ENCODE measurements at places on chromosomes 16 and 17.

DNA sequence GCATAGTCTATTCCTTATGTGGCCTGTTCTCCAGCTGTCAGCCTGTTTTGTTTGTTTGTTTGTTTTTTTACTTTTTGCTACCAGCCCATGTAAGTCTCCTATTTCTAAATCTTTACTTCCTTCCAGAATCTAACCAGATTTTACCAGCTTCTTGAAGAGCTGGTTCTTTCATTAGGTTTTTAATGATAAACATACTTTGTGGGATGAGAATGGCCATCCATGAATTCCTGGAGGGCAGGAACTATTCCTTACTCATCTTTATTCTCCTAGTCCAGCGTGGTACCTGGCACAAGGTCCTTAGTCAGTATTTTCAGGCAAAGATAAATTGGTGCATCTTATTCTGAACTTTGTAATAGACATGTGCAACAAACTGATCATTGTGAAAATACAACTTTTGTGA lies 17.3 kb downstream of the RSPRY1 start:
- DNase-seq: no peak

DNA sequence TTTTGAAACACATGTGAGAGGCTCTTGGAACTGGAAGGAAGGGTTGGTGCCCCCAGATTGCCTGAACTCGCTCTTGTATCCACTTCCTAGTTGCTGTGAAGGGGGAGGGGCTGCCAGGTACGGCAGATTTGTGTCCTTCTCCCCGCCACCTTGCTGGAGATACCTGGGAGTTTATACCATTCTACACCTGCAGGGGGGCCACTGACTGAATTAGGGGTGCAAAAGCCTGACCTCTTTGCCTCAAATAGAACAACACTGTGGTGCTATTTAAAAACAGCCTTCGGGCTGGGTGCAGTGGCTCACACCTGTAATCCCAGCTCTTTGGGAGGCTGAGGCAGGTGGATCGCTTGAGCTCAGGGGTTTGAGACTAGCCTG lies 35.1 kb upstream of the IL34 start:
- no peak for DNase-seq

- DNase-seq: no peak
These were observed 35.5 kb downstream of the BRIP1 start for GRCh38 chr17:61827649-61828395.

DNA sequence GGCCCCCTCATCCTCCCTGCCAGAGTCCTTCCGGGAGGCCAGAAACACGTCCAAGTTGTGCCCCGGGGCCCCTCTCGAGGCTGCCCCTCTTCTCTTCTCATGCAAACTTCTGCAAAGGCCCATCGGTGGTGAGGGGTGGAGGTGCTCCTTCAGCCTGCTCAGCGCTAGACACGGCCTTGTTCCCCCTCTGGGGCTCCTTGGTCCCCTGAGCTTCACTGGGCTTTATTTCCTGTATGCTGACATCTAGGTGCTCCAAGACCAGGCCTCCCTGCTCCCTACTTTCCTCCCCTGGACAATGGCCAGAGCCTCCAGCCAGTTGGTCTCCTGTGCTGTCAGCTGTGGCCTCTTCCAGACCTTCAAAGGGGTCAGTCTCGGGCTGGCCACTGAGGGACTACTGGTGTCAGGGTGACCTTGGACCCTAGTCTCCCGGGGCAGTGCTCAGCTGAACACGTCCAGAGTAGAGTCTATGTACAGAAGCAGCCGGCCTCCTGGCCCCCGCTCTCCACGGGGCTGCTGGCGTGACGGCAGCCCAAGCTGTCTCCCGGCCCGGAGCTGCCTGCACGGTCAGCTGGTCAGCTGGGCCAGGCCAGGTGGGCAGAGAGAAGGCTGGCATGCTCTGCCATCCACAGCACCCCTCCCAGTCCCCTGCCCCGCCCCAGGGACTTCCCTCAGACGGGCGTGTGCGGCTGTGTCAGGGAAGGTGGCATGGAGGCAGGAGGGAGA lies 1.7 kb upstream of the PRR35 start:
- DNase-seq: no peak

GRCh38 chr17:46777943-46778915 lies 40.3 kb downstream of the WNT3 start:
- DNase-seq: no peak

DNA sequence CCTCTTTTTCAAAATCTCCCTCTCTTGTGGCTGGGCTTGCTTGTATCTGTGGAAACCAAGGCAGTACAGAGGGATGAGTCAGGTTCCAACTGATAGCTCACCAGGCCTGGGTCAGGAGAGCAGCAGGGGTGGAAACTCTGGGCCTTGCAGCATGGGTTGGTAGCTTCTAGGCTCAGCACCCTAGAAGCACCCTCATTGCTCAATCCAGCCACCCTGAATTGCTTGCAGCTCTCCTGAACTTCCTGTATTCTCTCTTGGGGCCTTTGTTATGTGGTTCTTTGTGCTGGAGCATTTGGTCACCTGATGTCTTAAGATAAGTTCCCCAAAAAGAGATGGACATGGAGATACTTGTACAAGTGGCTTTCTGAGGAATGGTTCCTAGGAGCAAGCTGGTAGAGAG lies 169.4 kb downstream of the IRX5 start:
- no peak for DNase-seq
